ENCODE measurements at places on chromosomes 4 and X.

DNA sequence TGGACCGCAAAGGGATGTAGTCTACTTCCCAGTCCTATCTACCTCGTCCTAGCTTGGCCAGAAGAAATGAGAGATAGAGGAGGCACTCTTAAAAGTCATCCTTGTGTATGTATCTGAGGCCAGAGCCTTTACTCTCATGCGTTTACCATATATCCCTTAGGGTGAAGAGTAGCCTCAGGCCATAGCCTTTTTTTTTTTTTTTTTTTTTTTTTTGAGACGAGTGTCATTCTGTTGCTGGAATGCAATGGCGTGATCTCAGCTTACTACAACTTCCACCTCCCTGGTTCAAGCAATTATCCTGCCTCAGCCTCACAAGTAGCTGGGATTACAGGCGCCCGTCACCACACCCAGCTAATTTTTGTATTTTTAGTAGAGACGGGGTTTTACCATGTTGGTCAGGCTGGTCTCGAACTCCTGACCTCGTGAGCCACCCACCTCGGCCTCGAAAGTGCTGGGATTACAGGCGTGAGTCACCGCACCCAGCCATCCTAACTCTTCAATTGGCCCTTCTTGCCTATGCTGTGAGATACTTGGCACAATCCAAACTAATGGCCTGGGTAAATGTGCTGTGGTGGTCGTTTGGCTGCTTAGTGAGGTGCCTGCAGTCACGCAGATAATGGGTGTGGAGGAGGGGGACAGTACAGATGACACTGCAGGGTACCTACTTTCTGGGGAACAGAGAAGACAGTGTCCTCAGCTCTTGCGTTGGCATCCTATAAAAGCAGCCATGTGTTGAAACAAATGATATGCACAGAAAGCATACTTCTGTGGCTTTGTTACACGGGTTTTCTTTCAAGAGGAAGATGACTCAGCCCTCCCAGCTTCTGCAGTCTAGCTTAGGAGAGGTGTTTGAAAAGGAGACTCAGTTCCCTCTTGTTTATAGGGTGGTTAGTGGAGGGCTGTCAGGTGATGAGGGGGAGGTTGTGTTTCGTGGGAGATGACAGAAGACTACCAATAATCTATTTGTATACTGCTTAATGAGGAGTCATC is 10.4 kb upstream of the DGAT2L6 start:
- no peak for DNase-seq

DNA sequence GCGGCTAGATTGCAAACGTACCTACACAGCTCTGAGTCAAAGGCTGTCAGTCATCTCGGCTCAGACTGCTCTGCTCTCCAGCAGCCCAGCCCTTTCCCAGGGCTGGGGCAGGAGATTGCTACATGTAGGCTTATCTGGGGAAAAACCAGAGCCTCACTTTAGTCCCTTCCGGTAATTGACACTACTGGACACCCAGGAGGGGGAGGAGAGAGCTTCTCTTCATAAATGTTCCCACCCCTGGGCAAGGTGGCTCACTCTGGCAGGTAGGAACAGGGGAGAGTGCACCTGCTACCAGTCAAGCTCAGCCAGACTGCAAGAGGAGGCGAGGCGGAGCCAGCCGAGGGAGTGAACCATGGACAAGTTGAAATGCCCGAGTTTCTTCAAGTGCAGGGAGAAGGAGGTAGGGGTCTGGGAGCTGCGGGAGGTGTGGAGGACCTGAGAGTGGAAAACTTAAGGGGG is at the start of gene SLC6A14:
Gene SLC6A14 (plus strand): TSS at position 249 of the 459 bp plus-strand sequence. CDS start 104 bp downstream, at position 353.
- DNase-seq, result peak; percentile 20

DNA sequence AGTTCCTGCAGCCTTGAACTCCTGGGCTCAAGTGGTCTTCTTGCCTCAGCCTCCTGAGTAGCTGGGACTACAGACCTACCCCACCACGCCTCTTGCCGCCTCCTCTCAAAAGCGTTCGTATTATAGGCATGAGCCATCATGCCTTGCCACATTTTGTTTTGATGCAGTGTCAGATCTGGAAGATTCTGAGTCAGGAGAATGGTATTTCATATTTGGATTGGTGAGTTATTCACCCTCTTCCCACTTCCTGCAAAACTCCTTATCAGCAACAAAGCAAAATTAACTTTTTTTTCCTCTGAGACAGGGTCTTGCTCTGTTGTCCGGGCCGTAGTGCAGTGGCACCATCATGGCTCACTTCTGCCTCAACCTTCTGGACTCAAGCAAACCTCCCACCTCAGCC is 29.6 kb downstream of the REST start:
- no peak for DNase-seq

DNA sequence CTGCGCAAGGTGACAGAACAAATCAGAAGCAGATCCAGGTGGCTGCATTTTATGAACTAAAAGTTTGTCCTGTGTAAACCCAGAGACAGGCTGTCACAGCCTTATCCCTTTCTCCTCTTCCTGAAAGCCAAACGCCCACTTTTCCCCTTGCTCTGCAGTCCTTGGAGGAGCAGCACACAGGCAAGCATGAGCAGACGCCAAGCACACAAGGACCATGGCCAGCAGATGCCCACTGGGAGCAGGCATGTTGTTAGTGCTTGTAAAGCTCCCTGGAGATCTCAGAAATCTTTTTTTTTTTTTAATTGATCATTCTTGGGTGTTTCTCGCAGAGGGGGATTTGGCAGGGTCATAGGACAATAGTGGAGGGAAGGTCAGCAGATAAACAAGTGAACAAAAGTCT is 11.5 kb upstream of the HOPX start:
- DNase-seq, result no peak

DNA sequence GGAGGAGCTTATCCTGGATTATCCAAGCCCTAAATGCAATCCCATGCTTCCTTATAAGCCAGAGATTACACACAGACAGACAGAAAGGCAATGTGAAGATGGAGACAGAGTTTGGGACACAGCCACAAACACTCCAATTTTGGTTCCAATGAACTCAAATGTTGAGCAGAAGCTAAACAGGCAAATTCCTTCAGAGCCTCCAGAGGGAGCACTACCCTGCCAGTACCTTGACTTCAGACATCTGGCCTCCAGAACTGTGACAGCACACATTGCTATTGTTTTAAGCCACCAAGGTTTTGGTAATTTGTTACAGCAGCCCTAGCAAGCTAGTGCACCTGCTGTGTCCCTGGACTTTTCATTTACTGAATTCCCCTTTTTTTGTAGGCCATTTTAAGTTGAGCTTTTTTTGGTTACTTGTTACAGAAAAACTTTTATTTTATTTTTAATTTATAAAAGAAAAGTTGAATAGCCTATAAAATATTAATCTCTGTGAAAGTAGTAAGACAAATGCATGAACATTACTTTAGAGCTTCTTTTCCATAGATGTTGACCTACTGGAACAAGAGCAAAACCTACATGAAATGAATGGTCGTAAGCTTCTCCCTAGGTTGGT is 33.4 kb upstream of the SRD5A3 start:
- no peak for DNase-seq

DNA sequence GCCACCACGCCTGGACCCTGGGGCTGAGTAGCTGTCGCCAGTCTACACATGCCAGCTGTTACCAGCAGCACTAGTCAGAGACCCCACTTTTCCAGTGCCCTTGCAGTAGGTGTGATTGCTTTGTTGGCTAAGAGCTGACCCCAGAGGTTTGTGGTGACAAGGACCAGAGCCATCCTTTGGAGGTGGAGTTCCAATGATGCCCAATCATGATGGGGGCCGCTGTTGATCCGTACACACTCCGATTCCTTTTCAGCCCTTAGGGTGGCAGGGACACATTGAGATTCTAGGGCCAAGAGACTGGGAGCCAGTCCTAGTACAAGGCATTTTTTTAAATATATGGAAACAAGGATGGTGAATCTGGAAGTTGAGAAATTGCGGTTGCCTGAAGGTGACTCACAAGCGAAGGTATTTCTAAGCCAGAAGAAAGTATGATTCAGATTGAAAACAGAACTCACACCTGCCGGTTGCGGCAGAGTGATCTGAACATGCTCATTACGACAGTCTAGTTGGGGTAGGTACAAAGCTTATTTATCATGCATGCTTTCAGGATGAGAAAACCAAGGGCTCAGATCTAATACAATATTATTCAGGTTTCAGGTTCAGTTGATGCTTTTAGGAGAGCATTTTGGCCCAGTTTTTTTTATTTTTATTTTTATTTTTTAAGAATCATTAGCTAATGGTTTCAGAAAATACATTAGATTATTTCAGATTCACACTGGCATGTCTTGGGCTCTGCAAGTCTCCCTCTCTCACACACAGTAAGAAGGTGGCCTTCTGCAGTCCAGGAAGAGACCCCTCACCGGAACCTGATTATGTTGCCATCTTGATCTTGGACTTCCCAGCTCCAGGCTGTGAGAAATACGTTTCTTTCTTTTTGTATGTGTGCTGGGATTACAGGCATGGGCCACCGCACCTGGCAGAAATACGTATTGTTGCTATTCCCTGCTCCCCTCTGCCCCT is 43.4 kb downstream of the SHROOM2 start:
- no peak for DNase-seq

DNA sequence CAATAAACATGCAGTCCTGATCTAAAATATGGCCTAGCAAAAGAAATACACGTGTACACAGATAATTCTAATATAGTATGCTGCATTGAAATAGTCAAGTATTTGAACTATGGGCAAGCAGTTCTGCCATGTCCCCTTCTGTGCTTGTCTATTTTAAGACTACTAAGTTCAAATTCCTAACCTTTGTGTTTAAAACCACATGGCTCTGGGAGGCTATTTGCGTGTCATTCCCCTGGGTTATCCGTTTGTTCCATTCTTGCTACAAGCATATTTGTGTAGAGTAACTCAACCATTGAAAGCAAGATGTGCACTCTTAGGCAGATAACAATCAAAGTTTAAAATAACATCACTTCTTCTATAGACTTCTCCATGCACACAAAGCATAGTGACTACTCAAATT is 25.4 kb upstream of the TBC1D1 start:
- no peak for DNase-seq

DNA sequence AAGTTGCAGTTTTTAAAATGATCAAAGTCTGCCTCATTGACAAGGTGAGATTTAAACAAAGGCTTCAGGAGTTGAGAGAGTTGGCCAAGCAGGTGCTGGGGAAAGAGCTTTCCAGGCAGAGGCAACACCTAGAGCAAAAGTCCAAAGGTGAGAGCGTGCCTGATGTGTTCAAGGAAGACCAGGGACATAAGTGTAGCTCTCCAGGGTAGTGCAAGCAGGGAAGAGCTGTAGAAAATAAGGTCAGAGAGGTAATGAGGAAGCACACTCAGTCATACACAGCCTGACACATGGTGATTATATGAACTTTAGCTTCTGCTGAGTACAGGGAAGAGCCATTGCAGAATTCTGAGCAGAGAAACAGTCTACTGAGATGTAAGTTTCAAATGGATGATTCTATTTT is 265.0 kb upstream of the NWD2 start:
- no peak for DNase-seq

GRCh38 chrX:124931241-124931640 is 388.4 kb upstream of the TEX13C start:
- peak; percentile 50 for DNase-seq

- DNase-seq, result no peak
Measured at GRCh38 chr4:99586322-99586721, 11.7 kb downstream of the MTTP start.

GRCh38 chr4:143417679-143418403 is 81.2 kb downstream of the GAB1 start:
- no peak for DNase-seq

GRCh38 chr4:11468901-11469300 is 40.2 kb upstream of the HS3ST1 start:
- no peak for DNase-seq

GRCh38 chr4:33054161-33054560 is 2334.0 kb downstream of the PCDH7 start:
- no peak for DNase-seq

- DNase-seq, result no peak
Measured at GRCh38 chrX:117568238-117568637, 548.4 kb downstream of the KLHL13 start.
